ENCODE measurements at places on chromosomes 12 and 14.

DNA sequence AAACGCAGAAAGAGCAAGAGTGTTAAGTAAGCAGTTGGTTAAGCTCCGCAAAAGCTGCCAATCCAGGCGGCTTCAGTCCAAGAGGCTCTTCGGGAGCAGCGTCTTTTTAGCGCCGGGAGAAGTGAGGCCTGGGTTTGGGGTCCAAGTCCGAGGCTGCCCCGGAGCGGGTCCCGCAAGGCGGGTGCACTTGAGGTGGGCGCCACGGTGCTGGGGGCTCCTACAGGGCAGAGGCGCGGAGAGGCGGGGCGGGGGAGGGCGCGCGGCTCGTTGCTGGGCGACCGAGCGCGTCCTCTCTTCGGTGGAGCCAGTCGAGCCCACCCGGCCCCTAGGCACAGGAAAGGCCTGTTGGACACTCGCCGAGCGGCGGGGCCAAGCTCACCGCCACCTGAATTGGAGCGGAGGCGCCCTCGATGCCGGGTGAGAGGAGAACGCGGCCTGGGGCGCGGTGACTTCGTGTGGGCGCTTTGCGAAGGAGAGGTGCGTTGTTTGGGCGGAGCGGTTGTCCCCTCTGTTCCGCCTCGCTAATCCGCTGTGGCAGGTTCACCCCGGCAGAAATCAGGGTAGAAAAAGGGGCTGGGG, 15.6 kb downstream of the TTC6 start:
- DNase-seq = no peak

DNA sequence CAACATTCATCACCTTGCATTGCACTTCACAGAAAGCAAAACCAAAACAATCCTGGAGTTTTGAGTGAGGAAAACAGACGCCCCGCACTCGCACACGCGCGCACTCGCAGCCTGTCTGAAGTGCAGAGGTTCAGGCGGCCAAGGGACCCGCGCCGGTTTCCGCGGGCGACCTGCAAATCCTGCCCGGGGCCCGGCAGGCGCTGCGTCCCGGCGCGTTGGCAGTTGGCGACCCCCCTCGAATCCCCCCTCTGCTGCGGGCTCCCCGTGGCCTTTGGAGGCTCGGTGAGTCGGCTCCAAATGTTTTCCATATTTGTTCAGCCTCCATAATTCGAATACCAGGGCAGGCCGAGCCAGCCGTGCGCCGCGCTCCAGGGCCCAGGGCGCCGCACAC, at the start of gene SSPN:
Gene SSPN, plus strand, starts transcription at position 324 of the 391 bp plus-strand sequence. CDS start 100 bp downstream, outside the sequence.
- DNase-seq = no peak

- no peak for DNase-seq
These were observed 131.8 kb downstream of the NPAS3 start for GRCh38 chr14:33070475-33070874.

GRCh38 chr12:112738531-112738930, 53.0 kb upstream of the RPH3A start:
- no peak for DNase-seq

DNA sequence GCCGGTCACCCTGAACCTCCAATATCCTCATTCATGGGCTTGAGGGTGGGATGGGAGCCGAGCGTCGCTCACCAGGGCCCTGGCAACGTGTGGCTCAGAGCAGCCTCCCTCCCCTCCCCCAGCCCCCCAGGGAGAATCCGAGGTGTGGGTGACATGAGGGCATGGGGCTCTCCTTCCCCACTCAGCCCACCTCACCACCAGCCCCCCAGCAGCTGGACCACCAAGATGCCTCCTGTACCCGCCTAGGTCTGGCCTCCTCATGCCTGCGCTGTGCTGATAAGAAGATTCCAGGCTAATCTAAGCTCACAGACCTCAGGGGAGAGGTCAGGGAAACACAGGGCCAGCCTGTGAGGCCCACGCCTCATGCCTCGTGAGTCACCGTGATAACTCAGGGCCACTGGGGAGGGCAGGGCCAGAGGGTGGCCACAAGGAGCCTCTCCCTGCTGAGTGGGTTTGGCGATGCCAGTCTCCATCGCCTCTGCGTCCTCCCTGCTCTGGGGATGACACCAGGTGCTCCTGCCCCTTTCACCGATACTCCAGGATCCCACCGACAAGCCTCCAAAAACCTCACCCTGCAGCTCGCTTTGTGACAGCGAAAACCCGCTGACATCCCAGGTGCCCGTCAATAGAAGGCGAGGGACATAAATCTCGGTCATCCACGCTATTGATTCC, 56.9 kb downstream of the TESC start:
- DNase-seq = no peak

GRCh38 chr12:89247541-89247942, 104.8 kb downstream of the DUSP6 start:
- no peak for DNase-seq

DNA sequence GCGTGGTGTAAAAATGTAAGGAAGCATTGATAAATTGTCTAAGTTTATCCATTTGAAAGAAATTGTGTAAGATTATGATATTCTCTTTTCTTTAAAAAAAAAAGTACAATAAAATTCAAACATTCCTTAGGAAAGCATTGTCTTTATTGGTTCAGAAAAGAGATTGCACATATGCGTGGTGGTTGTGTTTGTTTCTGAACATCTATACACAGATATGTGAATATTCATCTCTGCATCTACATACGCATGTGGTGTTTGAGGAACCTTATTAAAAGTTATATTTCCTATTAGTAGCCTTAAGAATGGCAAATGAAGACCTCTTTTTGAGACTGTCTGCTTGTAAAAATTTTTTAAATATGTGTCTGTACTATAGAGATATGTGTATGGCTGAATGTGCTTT, 69.8 kb downstream of the TMEM260 start:
- DNase-seq = no peak

DNA sequence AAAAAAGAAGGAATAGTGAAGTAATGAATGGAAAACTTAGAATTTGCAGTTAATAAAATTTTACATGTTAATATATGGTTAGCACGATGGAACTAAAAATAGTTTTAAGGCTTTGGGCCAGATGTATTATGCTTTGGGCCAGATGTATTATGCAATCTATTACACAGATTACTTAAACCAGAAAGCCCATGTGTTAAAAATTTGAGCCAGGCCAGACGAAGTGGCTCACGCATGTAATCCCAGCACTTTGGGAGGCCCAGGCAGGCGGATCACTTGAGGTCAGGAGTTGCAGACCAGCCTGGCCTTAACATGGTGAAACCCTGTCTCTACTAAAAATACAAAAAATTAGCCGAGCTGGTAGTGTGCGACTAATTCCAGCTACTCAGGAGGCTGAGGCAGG, 17.2 kb downstream of the IFT81 start:
- no peak for DNase-seq

DNA sequence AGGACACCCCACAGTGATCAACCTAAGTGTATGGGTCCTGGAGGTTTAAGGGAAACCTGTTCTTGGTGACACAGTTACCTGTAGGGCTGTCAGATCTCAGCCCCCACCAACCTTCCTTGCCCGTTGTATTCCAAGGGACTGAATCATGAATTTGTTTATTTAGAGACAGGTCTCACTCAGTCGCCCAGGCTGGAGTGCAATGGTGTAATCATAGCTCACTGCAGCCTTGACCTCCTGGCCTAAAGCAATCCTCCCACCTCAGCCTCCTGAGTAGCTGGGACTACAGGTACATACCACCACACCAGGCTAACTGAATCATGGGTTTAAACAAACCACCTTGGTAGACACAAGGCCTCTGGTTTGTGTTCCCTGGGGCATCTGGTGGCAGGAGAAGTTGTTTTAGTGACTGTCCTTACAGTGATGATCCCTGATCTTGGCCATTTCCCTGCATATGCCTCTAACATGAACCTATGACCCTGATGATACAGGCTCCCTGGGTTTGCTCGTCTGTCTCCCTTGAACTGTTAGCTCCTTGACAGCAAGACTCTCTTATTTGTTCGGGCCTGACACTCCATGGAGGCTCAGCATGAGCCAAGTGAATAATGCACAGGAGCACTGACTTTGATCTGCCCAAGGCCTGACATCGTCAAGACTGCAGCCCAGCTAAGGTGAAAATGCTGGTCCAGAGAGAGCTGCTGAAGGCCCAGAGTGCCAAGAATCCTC, 47.9 kb downstream of the PITPNM2 start:
- no peak for DNase-seq

GRCh38 chr12:64796205-64796845, 28.1 kb upstream of the TBC1D30 start:
- DNase-seq = peak; percentile 30

GRCh38 chr12:16587514-16587913, 18.4 kb downstream of the LMO3 start:
- no peak for DNase-seq

DNA sequence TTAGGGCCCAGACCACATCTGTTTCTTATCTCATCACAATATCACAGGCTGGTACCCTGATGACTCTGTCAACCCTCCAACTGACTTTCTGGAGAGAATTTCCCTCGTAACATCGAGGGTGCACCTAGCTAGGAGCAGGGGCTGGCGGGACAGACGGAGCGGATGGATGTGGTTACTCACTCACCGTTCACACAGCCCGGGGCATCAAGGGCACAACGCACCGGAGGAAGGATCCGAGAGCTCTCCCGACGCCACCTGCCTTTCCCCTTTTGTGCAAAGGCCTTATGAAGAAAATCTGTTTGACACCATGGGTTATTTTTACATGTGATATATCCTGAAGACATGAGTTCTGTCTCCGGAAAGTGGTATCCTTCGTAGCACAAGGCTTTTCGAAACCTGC, 31.4 kb downstream of the SLC15A4 start:
- no peak for DNase-seq

GRCh38 chr14:98348505-98348904, 923.5 kb downstream of the BCL11B start:
- DNase-seq = no peak

DNA sequence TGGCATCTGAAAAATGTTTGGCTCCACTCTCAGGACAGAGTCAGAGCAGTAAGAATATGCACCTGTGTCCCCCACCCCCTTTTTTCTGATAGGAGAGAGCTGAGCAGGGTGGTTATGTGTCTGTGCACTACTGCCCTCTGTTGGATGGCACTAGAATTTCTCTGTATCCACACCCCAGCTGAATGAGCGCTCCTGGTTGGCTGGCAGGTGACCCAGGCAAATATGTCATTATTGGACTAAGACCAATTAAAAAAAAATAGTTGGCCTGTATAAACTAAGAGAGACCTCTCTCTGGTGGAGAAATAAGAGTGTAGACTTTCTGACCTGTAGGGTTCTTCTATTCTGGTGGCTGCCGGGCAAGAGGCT, 107.0 kb downstream of the PTCSC3 start:
- peak; percentile 24 for DNase-seq

GRCh38 chr14:101454229-101454628, 107.1 kb upstream of the DIO3 start:
- no peak for DNase-seq

DNA sequence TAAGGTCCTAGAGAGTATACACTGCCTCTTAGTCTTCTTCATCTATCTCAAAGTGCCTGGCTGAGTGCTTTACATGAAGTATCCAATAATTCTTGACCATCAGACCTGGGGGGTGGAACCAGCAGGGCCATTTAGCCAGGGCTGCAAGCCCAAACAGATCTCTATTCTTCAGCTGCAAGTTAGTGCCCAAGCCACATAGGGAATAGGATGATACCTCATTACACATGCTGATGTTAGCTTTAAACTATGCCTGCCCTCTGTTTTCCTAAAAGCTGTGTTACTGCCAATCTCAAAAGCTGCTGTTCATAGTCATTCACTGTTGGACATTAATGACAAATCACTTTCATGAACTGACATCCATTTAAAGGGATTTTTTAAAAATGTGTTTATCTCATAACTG, 16.7 kb upstream of the IFNG start:
- DNase-seq = no peak

- DNase-seq = no peak
These were observed 70.4 kb downstream of the KCNC2 start for GRCh38 chr12:75139196-75139595.

- no peak for DNase-seq
These were observed 68.1 kb downstream of the ANO4 start for GRCh38 chr12:100862676-100863075.
